Fibroblast of gingiva (primary cell): ENCODE measurements at places on chromosomes 1 and 21.

GRCh38 chr1:62516600-62516999 is 79.8 kb downstream of the USP1 start:
- DNase-seq = no peak

DNA sequence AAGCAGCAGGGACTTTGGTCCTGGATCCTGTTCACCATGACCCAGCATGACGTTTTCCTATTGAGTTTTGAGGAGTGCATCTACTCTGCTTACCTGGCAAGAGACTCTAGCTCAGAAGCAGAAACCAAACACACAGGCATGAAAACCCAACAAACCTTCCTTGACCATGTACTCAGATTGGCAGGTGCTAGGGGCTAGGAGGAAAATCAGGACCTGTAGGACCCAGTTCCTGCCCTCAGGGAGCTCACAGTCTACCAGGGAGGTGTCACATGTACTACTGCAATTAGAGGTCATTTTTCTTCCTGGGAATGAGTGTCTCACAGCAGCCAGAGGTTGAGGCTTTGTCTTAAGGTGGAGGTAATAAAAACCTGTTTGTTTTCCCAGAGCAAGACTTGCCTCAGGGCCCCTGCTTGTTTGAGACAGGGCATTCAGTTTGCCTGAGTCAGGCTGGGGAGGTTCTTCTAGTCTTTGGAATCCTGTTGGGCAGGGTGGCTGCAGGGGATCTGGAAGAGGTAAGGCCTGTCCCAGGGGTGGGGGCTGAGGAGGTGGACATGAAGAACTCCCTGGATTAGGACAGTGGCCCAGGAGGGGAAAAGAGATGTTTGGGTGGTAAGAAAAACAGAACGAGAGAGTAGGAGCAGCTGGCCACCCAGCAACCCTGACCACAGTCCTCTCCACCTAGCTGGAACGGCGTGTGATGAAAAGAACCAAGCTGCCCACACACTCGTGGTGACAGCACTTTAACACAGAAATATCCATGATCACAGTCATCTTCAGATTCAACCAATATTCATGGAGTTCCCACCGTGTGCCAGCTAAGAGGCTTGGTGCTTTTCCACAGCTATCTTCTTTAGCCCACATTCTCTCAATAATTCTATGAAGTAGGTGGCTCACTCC is 30.8 kb downstream of the IER5 start:
- no peak for DNase-seq

DNA sequence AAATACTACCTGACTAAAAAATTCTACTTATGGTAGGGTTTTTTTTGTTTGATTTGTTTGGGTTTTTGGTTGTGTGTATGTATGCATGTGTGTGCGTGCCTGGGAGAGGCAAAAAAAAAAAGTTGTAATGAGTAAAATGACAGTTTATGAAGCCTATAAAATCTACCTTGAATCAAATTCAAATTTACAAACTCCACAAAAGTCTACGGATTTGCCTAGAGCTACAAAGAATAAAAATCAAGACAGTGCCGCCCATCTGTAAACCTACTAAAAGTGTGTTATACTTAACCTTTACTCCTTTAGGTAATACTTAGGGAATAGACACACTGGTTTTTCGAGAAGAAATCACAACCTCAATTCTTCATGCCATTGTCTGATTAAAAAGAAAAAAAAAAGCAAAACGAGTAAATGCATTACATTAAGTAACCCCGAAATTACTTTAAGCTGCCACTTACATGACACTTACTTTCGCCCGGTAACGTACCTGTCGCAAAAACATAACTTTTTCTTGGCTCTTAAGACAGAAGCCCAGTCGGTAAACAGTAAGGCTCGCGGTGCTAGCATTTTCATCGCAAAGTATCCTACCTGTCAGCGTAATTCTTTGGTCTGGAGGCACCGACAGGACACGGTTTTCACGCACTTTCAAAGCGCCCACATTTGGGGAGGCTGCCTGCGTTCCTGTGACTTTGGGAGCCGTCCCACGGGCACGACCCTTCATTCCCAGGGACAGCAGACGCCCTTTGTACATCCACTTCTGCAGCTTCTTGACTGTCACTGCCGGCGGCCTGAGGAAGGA is 951 bp downstream of the SYDE2 start:
- no peak for DNase-seq

DNA sequence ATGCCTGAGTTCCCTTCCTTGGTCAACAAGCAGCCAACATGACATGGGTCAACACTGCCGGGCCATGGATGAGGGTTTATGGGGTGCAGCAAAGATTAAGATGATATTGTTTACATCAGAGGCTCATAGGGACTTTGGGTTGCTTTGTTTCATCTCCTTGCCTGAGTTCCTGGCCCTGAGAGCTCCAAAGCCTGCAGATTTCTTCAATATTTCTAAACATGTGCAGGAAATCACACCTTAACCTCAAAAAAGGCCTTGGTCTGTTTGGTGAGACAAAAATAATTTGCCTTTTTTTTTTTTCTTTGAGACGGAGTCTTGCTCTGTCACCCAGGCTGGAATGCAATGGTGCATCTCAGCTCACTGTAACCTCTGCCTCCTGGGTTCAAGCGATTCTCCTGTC is 876 bp downstream of the SLAMF8 start:
- no peak for DNase-seq

GRCh38 chr1:116164150-116164549 is 53.0 kb downstream of the MAB21L3 start:
- DNase-seq = no peak

DNA sequence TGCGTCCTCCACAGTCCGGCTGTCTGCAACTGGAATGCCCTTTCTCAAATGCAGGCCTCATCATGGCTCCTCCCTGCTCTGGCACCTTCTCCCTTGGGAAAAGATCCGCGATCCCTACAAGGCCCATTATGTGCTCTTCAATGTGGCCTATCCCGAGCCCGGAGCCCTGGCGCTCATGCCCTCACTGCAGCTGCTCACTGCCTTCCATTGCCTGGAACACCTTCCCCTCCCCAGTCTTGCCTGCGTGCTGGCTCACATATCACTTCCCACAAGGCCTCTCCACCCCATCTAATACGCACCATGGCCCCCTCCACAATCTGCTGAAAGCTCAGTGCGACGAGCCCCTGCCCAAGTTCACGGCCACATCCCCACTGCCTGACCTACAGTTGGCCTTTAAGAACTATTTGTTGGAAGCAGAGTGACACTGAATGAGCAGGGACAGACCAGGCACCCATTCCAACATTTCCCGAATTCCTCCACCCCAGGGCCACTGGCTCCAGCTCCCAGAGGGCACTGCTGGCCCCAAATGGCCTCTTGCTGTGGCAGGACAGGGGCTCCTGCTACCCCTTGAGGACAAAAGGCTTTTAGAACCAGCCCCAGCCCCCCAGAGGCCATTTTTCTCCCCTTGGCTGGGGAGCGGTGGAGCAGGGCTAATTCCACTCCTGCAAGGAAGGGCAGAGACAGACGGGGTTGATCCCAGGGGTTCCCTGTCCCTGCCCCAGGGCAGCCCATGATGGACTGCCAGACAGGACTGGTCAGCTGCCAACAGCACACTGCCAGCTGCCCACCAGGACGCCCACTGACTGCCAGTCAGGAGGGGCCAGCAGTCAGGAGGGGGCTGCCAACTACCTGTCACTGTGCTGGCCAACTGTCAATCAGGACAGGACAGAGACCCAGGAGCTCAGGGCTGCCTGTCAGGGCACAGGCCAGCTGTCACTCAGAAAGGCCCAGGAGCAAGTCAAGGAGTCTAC is 64.8 kb downstream of the DHRS3 start:
- no peak for DNase-seq

- DNase-seq = no peak
Observed at GRCh38 chr1:79737193-79737592, 730.7 kb upstream of the ADGRL4 start.

- peak; percentile 32 for DNase-seq
Observed at GRCh38 chr1:85078903-85079302, 30.6 kb upstream of the MCOLN3 start.

DNA sequence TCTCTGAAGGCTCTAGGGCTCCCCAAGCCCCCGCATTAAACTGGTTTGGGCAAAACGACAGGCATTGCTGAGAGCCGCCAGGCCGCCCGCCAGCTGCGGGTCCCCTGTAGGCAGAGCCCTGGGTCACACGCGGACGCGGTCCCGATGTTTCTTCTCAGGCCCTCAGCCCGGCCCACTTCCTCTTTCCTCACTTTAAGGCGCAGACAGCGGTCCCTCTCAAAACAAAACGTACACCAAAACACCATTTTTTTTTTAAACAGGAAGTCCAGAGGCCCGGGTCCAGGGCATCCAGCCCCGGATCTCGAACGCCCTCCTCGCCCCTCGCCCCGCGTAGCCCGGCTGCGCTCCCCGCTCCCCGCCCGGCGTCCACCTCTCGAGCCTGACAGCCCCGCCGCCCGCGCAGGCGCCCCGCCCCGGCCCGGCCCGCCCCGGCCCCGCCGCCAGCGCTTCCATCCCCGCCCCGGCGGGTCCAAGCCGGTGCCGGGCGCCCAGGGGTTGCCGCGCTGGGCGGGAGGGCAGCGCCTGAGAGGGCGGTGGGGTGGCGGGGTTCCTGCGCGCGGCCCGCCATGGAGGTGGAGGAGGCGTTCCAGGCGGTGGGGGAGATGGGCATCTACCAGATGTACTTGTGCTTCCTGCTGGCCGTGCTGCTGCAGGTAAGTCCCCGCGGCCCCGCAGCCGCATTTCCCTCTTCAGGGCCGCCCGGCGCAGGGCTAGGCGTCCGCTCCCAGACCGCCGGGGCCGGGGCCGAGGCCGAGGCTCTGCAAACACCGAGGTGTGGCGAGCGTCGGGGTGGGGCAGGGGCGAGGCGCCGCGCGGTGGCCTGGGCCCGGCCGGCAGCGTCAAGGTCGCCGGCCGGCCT is at the start of gene SLC22A15:
SLC22A15 (plus strand) TSS at position 452 of the 859 bp plus-strand sequence; CDS start at position 567, 115 bp downstream.
- DNase-seq = peak; percentile 50

- peak; percentile 31 for DNase-seq
Observed at GRCh38 chr1:232306269-232306961, 323.5 kb downstream of the SIPA1L2 start.

GRCh38 chr1:175078629-175079028 is 11.0 kb downstream of the TNN start:
- no peak for DNase-seq

DNA sequence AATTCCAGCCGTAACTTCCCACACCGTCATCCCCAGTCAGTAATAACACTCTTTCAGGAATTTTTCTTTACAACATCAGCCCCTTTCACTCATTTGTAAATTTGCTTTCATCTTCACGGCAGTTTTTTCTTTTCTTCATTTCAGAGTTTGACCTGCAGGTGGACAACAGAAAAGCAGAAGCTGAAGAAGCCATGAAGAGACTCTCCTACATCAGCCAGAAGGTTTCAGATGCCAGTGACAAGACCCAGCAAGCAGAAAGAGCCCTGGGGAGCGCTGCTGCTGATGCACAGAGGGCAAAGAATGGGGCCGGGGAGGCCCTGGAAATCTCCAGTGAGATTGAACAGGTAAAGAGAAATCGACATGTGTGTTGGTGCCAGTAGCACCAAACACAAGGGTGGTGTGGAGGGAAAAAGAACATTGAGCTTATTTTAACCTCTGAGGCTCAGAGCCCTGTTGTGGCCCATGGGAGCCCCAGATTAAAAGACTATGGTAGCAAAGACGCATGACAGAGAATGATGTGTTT is 53.2 kb downstream of the LAMC2 start:
- no peak for DNase-seq

DNA sequence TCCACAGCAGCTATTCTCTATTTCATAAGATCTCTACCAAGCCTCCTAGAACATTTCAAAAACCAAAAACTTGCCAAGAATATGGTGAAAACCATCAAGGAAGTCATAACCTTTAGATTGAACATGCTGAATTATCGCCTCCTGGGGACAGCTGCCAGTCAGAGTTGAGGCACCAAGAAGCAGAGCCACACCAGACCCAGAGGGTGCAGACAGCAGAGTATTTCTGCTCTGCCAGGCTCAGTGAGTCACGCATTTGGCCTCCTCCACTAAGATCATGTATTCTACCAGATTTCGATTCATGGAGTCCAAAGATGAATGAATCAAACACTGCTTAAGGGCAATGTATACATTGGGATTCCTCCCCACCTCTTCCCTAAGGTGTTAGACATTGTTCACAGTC is 2.1 kb downstream of the F3 start:
- DNase-seq = peak; percentile 65

- DNase-seq = no peak
Observed at GRCh38 chr1:240466509-240466908, 145.4 kb downstream of the GREM2 start.

DNA sequence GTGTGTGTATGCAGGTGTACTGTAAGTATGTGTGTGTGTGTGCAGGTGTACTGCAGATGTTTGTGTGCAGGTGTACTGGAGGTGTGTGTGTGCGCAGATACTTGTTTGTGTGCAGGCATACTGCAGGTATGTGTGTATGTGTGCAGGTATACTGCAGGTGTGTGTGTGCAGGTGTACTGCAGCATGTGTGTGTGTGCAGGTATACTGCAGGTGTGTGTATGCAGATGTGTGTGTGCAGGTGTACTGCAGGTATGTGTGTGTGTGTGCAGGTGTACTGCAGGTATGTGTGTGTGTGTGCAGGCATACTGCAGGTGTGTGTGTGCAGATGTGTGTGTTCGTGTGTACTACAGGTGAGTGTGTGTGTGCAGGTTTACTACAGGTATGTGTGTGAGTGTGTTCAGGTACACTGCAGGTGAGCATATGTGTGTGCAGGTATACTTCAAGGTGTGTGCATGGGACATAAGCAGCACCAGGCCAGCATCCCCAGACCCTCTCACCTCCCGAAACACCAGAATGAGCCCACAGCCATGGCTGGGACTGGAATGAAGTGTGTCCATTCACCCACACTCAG is 97.5 kb downstream of the DMRTB1 start:
- DNase-seq = no peak
